Foreskin keratinocyte (primary cell): ENCODE measurements at places on chromosomes 5 and 9.

- no peak for DNase-seq
These were observed 33.0 kb downstream of the TRIM32 start for GRCh38 chr9:116720111-116720510.

- no peak for DNase-seq
These were observed 25.9 kb upstream of the IDNK start for GRCh38 chr9:83596899-83597504.

GRCh38 chr5:112930082-112930344 is 8.0 kb upstream of the REEP5 start:
- DNase-seq, result no peak

GRCh38 chr5:151772846-151773561 is 1.2 kb downstream of the G3BP1 start:
- DNase-seq, result peak; percentile 12

- no peak for DNase-seq
These were observed 2.6 kb upstream of the HABP4 start for GRCh38 chr9:96447406-96447805.

- DNase-seq, result no peak
These were observed 284.3 kb upstream of the IRX4 start for GRCh38 chr5:2166979-2167377.

- DNase-seq, result no peak
These were observed 508 bp downstream of the MOCS2 start for GRCh38 chr5:53109056-53109442.
